ENCODE measurements at places on chromosomes 13 and 19.
A peak's percentile ranks its signal among the peaks of the same experiment; 100 is the strongest.

DNA sequence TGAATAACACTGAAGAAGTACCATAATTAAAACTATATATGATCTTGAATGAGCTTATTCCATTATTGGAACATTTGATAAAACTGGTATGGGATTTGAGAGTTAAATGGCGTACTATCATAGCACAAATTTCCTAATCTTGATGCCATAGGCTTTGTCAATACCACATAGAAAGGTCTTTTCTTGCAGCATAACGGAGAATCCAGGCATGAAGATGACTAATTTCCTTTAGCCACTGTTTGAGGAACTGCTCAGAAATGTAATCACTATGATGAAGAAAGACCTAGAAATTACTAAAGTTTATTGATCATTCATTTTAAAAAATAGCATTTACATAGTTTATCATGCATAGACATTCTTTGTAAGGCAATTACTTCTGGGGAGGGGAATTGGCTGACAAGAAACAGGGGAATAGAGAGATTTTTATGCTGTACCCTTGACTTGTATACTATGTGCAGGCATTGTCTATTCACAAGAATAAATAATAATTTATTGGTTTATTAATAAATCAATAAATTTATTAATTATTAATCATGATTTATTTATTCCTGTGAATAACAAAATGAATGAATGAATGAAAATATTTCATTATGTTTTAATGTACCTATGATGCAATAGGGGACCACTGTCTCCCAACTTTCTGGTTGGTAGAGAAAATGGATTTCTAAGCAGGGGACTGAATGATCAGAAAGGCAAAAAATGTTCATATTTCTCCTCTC lies 2676.6 kb downstream of the PCDH9 start:
- DNase-seq: no peak

DNA sequence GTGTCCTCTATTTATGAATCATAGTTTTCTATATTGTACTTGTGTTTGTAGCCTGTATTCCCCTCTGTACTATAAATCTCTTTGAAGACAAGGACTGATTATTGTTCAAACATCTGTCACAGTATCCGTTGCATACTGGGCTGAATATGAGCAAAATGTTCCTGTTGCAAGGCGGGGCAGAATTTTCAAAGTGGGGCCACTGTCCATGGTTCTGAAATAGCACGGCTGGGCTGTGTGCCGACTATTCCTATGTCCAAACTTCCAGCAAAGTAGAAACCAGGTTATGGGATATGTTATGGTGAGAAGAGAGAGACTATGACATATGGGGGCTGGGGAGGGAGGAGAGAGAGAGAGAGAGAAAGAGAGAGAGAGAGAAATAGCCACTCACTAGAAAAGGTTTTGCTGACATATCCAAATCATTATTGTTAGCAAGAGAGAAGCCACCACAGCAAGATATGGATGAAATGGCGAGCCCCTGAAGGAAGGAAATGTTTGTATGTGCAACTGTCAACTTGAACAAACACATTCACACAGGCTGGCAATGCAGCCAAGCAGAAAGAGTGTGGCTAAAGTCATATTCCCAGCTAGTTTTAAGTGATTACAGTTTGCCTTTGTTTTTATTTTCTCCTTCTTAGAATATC lies 107.0 kb upstream of the GPR12 start:
- DNase-seq: peak; percentile 33

DNA sequence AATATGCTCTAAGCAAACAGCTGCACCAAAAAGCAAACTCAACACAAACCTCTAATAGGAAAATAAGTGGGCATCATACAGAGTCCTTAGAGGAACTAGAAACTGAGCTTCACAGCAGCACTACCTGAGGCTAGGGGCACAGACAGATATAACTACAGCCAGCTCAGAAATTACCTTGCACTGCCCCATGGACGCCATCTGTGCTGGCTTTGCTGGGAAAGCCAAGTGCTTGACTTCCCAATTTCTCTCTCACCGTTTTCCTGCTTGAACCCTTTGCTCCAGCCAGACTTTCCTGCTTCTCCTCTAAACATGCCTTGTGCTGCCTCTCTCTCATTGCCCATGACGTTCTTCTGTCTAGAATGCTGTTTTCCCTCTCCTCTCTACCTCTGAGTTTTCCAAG lies 29.3 kb downstream of the MTUS2 start:
- DNase-seq: no peak

GRCh38 chr19:52217576-52217975 lies 27.7 kb downstream of the PPP2R1A start:
- no peak for DNase-seq

DNA sequence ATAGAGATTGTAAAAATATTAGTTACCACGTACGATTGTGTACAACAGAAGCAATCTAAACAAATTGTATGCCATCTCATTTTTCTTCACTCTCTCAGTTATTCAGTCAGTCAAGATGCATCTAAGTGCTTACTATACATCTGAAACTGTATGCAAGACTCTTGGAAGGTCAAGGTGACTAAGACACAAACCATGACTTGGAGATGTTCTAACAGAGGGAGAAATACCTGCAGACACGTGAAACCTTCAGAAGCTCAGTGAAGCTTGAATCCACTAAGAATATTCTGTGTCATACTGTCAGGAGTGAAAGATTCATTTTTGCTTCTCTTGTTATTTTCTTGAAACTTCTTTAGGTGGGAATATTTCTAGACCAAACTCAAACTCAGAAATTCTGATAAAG lies 365.4 kb downstream of the ITGBL1 start:
- DNase-seq: no peak
